Activated T-cell treated with anti-CD3 and anti-CD28 coated beads, Interleukin-2, amount 50 U/mL, for 48 hours (primary cell): ENCODE measurements at places on chromosomes 1 and 21.

- DNase-seq, result no peak
Observed at GRCh38 chr21:43717967-43718871, 710 bp upstream of the PDXK start.

DNA sequence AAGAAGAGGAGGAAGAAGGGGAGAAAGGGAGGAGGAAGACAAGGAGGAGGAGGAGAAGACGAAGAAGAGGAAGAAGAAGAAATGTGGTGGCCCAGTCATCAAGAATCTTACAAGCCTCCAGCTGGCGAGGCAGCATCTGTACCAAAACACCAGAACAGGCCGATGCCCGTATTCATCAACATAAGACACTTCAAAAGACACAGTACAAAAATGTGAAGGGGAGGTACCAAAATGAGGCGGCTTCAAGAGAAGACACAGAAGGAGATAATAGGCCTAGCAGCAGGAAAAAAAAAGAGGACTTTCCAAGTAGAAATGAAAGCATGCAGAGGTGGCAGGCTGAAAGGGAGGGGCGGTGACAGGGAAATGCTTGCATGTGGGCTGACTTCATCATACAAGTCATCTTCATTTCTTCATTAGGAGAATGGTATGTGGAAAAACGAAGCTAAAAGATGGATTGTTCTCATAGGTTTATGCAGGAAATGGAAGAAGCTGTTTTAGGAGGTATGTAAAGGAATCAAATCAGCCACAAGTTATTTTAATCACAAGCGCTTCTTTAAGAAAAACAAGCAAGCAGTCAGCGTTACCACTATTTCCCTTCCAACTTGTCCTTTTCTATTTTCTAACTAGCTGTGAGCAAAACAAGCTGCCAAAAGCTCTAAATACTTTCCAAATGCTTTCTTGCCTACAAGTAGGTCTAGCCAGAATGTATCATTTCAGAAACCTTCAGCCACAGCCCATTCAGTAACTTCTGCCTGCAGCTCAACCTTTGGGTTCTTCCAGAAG is 192.3 kb downstream of the SLC45A1 start:
- DNase-seq, result peak; percentile 56

DNA sequence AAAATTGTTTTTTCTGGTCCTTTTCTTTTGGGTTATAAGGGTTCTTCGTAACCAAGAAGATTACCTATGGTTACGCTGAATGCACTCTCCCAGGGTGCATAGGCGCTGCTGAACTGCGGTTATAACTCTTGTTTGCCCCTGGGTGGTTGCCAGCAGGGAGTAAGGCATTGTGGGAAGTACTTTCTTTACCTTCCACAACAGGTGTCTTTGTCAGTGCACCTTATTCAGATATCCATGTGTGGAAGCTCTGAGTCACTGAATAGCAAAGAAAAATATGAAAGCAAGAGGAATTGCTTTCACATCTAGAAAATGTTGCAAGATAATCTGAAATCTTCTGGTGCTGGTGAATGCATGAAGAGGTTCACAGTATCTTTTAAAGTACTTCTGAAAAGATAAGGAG is 124.4 kb upstream of the CACYBP start:
- no peak for DNase-seq

- peak; percentile 86 for DNase-seq
Observed at GRCh38 chr1:165367375-165367993, 11.0 kb upstream of the LMX1A start.

- no peak for DNase-seq
Observed at GRCh38 chr21:18493422-18493821, 89.8 kb upstream of the TMPRSS15 start.

DNA sequence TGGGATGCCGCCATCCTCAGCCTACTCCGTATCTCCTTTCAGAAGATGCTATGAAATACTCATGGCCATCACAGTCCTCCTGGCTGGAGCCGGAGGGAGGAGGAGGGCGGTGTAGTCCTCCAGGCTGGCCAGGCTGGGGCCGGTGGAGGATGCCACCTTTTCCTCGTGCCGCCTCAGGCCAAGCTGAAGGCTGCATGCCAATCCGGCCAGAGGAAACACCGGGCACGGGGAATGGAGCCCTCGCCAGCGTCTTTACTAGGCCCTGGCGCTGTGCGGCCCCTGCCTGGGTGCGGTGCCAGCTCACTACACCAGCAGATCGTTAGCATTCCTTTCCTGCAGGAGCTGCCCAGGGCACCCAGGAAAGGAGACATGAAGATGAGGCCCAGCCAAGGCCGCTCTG is 70.1 kb downstream of the CASZ1 start:
- no peak for DNase-seq

- no peak for DNase-seq
Observed at GRCh38 chr1:94806441-94806871, 13.7 kb upstream of the SLC44A3 start.

GRCh38 chr21:45277101-45278045 is 10.3 kb downstream of the POFUT2 start:
- no peak for DNase-seq

- peak; percentile 28 for DNase-seq
Observed at GRCh38 chr1:11690397-11691301, 861 bp upstream of the DRAXIN start.

- peak; percentile 79 for DNase-seq
Observed at GRCh38 chr21:43362321-43362791, 64.6 kb downstream of the SIK1 start.

GRCh38 chr1:40361637-40362036 is 11.9 kb upstream of the SMAP2 start:
- no peak for DNase-seq

DNA sequence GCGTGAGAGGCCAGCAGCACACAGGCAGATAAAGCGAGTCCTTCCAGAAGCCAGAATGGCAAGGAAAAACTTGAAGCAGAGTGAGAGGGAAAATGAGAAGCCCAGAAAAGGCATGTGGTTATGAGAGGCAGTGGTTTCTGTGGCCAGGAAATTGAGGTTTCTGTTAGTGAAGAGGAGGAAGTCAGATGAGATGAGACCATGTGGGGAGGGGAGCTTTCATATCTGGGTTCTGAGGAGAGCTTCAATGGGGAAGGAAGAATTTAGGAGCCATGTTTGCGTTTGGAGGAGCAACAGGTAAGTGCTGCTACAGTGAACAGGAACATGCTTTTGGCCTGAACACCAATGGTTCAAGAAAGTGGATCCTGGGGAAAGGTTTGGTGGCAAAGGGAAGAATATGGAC is 6.1 kb upstream of the CD1A start:
- DNase-seq, result peak; percentile 25

DNA sequence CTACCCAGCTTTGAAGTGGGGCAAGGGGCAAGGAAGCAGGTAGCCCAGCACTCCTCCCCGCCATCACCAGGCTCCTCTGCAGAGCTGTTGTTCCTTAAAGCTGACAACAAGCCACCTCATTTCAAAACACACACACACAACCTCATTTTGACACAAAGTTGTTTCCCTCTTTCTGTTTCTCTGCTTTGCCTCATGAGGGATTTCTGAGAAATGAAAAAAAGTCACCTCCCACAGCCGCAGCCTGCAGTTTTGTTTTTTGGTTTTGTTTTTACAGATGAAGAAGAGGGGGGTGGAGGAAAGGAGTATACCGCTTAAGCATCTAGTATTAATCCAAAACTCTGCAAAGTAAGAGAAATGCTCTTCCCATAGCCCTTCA is 12.1 kb downstream of the MCL1 start:
- no peak for DNase-seq

- DNase-seq, result no peak
Observed at GRCh38 chr21:41209016-41209619, 41.2 kb downstream of the BACE2 start.

- no peak for DNase-seq
Observed at GRCh38 chr1:180949616-180950000, 36.9 kb downstream of the KIAA1614 start.

DNA sequence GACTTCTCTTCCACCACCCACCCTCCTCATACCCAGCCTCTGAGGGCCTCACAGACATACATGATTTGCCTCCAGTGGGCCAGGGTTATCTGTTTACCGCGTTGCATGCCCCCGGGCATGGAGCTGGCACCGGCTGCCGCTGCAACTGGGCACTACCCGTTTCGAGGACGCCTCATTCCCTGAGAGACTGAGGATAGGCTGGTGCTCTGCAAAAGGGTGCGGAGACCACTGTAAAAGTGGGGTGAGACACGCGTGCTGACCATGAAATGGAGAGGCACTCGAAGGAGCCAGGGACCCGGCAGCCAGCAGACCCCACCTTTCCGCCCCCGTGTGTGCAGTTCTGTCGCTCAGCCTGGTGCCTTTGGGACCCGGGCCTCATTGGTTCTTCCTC is 20.6 kb downstream of the TP73 start:
- no peak for DNase-seq

DNA sequence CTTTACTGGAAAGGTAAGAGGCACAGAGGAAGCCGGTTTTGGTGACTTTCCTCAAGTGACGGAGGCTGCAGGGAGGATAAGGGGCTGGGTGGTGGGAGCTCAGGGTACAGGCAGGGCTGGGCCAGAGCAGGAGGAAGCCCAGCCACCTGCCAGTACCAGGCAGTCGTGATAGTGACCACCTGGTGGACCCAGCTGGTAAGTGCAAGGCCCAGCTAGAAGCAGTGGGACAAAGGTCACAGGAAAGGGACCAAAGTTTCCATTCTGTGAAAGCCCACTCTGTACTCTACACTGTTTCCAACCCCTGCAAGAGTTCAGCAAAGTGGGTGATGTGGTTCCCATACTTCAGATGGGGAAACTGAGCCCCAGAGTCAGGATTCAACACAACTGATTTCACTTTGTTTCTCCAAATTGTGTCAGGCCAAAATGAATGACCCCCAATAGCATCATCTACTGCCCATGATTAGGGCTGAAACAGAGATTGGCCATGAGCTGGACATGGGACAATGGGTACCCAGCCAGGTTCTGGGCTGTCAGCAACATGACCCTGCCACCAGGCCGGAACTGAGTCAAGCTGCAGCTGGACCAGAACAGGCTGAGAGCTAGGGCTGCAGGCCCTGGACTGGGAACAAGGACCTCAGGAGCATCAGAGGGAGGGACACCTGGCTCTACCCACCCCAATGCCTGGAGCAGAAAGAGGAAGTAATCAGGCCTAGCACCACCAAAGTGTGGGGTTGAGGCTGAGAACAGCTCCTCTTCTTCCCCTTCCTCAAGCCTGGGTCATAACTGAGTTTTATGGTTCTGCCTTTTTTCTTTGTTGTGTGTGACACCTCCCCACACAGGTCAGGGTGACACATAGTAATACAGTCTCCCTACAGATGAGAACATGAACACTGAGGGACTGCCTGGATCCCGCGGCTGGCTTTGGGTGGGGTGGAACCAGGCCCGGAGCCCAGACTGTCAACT is 50.2 kb downstream of the KCNN3 start:
- peak; percentile 51 for DNase-seq

- no peak for DNase-seq
Observed at GRCh38 chr1:221431068-221431651, 310.7 kb downstream of the DUSP10 start.

GRCh38 chr1:96980448-96980847 is 258.9 kb downstream of the PTBP2 start:
- DNase-seq, result no peak

DNA sequence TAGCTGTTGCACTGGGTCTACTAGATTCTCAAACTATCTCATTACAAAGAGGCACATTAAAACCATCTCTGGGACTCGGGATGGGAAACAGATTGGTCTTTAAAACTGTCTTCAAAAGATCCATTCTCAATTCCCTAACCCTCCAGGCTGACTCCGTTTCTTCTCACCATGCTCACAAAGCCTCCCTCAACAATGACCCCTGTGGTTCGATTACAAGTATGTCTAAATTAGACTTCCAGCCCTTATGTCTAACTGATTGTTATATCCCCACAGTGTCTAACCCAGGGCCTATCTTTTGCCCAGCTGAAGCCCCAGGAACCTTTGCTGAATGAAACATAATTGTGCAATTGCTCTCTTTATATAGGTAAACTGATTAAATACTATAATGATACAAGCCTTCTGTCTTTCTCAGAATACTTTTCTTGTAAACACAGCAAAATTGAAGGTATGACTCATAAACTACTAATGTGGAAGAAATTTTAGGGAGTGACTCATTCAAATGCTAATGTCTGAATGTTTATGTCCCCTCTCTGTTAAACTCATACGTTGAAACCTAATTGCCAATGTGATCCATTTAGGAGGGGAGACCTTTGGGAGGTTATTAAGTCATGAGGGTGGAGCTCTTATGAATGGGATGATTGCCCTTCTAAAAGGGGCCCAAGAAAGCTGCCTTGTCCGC is 65.6 kb upstream of the DAB1 start:
- DNase-seq, result no peak

DNA sequence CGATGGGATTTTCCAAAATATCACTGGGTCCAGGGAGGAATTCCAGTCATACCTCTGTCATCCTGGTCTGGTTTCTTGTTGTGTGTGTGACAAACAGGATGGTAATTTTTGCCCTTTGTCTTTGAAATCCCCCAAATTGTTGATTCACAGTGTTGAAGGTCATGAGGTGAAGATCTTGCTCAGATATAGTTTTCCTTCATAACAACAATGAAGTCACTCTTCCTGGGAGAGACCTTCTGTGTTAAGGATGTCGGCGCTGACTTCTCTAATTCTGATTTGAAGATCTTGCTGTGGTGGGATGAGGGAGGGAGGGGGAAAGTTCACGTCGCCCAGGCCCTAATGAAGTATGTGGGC is 32.2 kb upstream of the MPZL1 start:
- DNase-seq, result no peak

GRCh38 chr1:4681026-4681425 is 26.6 kb downstream of the AJAP1 start:
- DNase-seq, result no peak

GRCh38 chr1:185425163-185425562 is 108.1 kb upstream of the IVNS1ABP start:
- no peak for DNase-seq

DNA sequence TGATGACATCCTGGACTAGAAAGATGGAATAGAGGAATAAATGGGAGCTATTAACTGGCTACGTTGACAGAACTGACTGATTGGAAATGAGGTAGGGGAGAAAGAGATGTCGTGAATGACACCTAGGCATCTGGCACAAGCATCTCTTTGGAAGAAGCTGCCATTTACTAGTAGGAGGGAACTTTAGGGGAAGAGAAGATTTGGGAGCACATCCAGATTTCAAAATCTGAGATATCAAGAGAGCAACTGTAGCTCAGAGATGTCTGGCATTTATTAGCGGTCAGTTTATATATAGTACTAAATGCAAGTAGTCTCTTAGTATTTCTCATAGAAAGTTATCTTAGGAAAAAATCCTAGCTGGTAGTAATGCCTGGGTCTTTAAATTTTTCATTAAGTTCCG is 131.9 kb upstream of the C1orf105 start:
- no peak for DNase-seq
